ENCODE measurements at places on chromosomes 2 and 18.

- DNase-seq: peak; percentile 70
Measured at GRCh38 chr2:36449943-36450392, 94.4 kb downstream of the CRIM1 start.

- DNase-seq: no peak
Measured at GRCh38 chr2:134117676-134118075, 136.2 kb upstream of the MGAT5 start.

DNA sequence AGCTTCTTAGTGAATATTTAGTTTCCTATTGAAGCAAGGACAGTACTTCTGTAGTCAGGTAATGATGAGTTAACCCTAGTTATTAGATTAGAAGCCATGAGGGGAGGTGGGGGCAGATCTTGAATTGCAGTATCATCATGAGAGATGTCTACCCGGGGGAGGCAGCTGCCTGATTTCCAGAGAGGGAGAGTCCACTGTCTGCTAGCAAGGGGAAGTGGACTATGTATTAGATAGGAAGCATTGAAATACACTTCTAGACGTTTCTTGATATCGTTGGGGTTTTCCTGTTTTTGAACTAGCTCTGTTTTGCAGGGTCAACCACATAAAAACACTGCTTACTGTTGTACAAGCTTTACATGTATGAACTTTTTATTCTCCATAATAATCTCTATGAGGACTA, 38.8 kb downstream of the APLF start:
- DNase-seq: no peak

DNA sequence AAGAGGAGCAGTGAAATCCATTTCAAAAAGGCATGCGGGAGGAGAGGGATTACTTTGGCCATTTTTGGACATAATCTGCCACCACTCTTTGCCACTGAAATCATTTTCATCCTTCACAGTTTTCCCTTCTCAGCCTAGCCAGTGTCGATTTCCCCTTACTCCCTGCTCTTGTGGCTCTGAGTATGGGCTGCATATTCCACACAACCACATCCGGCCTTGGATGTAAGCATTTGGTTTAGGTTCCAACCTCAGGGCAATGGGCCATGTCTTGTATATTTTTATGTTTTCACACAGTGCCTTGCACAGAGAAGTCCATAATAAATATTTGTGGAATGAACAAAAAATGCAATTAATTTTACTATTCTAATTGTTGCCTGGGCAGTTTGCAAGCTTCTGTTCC, 7.7 kb upstream of the SERPINE2 start:
- no peak for DNase-seq
